CD4-positive, alpha-beta T cell treated with Interleukin-4 for 4 hours (primary cell): ENCODE measurements at places on chromosomes 5 and 9.

DNA sequence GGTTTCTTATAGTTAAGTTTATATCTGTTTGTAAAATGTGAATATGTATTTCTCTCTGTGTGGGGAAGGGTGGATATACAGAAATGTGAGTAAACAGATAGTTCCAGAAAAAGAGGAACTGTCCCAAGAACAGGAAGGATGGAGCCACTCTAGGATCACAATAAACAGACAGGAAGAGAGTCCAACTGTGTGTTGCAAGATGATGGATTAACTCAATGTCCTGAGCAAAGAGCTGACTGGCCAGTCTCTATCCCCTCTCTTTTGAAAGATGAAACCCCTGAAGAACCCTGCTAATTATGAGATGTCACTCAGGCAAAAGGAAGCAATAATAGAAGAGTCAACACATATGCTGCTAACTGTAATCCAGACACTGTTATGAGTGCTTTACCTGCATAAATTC lies 202.7 kb downstream of the SEMA6A start:
- no peak for DNase-seq

GRCh38 chr9:114799441-114799840 lies 6.4 kb downstream of the TNFSF15 start:
- DNase-seq: no peak

- DNase-seq: no peak
Measured at GRCh38 chr5:2901511-2901910, 150.0 kb upstream of the IRX2 start.

DNA sequence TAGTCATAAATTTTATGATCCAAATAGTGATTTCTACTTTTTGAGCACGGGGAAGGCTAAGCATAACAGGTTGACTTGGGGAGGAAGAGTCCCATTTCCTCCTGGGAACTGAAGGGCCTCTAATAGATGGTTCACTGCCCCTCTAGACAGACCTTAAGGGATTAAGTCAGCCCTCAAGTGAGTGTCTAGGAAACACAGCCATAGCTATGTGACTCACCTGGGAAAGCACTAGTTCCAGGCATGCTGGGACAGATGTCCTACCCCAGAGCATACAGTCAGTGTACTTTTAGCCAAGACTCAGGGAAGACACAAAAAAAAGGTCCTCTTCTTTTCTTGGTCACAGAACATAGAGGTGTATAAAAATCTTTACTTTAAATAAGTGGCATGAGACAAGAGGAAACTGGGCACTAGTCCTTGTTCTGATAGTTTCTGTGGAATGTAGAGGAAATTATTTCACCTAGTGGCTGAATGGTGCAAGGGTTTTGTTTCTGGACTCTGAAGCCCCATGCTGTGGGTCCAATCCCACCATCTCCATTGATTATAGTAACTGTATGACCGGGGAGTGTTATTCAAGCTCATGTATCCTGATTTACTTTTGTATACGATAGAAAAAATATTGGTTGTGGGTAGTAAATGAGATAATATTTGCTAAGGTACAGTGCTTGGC lies 86.0 kb downstream of the NREP start:
- DNase-seq: no peak

DNA sequence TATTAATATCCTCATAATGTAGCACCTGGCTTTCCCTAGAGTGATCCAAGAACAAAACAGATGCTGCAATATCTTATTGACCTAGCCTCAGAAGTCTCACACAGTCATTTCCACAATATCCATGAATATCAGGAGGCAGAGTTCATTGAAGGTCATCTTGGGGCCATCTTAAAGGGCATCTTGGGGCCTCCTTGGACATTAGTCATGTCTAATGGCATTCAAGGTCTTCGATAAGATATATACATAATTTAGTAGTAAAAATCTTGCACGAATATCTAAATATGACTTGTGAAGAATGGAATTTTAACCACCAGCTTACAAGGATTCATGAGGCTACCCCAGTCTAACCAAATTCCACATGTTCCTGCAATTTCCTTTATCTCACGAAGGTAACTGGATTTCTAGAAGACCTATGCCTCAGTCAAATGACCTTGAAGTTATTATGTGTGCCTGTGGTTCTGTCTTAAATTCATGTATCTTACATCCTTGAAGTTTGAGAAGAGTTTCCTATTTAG lies 163.6 kb upstream of the SPEF2 start:
- no peak for DNase-seq

- DNase-seq: no peak
Measured at GRCh38 chr5:149452007-149452664, 73.0 kb upstream of the IL17B start.

- no peak for DNase-seq
Measured at GRCh38 chr9:13351778-13352386, 72.4 kb upstream of the MPDZ start.

DNA sequence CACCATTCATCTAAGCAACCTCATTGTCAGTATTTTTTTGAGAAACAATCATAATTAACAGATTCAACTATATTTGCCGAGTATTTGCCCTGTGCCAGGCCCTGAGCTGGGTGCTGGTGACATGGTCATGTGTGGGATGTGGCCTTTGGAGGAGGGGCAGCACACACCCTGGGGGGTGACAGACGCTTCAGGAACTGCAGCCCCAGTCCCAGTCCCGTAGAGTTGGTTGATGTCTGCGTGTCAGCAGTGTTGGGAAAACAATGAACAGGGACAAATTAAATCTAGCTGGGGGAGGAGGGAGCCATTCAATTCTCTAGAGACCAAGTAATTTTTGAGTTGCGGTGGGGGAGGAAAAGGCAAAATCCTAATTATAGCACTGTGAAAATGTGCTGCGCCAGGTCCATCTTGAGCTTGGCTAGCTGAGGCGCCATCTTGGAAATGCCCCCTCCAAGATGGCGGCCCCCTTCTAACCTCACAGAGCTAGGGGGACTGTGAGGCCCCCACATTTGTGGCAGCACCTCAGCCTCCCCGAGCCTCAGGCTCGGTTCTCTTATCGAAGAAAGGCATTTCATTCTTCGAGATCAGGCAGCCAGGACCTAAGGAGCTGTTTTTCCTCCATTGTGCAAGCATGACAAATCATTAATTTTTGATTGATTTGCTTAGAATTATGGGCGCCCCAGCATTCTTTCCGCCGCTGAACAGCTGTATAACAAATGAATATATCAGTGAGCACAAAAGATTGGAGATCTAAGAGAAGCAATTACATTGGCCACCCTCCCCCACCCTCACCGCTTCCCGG lies 87.8 kb downstream of the ZNF618 start:
- DNase-seq: no peak

DNA sequence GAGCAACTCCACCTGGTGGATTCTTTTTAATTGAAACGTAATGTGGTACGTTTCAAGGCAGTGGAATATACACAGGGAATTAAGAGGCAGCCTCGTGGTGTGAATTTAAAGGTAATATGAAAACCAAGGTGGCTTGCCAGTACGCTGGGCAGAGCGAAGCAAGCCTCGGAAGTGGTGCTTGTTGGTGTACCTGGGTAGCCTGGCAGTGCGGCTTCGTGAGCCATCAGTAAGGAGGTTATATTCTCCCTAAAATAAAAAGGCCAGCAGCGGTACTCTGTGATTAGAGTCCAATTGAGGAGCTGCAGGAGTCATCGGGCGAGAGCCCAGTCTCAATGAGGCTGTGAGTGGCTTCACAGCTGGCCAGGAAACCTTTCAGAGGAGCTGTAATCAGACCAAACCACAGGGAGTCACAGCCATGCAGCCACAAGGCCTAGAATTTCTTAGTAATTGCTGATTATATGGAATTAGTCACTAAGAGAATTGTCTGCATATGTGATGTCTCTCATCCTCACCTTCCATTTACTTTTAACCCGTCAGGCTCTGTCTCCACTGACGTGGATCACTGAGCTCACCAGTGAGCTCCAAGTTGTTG lies 57.7 kb downstream of the DCP2 start:
- no peak for DNase-seq

DNA sequence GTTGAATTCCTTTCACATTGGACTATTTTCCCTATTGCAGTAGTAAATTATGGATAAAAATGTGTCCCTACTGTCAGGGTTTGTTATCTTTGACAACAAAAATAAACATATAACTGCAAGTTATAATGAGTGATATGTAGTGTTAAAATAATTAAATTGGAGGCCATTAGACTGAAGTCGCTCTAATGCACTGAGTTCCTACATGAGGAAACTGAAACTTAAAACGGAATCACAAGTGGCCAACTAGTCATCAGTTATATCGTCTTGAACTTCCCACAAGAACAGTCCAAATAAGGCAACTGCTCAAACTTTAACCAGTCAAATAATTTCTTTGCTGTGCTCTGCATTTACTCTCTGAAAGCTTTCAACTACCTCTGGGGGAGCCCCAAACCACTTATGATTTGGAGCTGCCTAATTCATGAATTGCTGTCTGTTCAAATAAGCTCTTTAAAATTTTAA lies 2.1 kb upstream of the IFT74 start:
- peak; percentile 38 for DNase-seq

DNA sequence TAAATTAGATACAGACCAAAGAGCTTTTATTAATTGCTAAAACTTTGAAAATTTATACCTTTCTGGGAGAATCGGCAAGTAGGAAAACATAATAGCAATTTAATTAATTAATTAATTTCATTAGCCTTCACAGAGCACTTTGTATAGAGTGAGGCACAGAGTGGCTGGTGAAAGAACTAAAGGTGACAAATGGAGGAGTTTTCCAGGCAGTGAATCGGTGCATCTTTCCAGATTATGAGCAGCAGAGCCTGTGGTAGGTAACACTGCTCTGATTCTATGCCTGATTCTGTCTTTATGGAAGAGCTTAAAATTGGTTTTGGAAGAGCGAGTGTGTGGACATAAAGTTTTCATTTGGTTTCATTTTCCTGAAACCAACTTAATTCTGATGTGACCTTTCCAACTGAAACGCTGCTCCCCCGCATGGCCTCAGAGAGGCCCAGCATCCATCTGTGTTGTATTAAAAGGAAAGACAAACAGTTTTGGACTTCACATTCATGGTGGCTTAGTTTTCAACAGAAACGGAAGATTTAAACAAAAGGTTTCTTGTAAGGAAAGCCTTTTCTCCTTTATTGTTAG lies 188.9 kb upstream of the RPS23 start:
- DNase-seq: no peak

GRCh38 chr5:52735139-52735538 lies 52.6 kb upstream of the ITGA1 start:
- no peak for DNase-seq

GRCh38 chr5:113806250-113806649 lies 292.8 kb downstream of the YTHDC2 start:
- DNase-seq: no peak

- no peak for DNase-seq
Measured at GRCh38 chr9:74783408-74783807, 104.3 kb downstream of the TRPM6 start.

DNA sequence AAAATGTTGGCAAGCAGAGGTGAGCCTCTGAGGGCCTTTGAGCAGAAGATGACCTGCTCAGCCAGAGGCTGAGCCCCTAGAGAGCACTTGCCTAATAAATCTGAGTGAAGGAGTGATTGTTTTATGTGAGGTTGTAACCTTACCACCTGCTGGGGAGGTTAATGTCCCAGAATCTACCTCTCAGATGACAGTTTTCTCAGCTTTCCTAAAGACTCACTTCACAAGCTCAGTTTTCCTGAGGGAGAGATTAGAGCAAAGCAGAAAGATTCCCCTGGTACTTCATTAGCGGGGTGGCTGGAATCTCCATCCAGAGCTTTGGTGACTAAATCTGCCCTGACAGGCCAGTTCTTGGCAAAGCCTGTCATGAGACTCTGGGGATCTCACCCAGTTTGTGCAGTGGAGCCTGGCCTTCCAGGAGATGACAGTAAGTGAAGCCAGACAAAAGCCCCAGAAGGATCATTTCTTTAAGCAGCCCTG lies 48.8 kb upstream of the GALNT10 start:
- DNase-seq: no peak

GRCh38 chr5:19790829-19791466 lies 197.1 kb downstream of the CDH18 start:
- DNase-seq: no peak

GRCh38 chr9:16243798-16244197 lies 626.7 kb downstream of the BNC2 start:
- DNase-seq: no peak

DNA sequence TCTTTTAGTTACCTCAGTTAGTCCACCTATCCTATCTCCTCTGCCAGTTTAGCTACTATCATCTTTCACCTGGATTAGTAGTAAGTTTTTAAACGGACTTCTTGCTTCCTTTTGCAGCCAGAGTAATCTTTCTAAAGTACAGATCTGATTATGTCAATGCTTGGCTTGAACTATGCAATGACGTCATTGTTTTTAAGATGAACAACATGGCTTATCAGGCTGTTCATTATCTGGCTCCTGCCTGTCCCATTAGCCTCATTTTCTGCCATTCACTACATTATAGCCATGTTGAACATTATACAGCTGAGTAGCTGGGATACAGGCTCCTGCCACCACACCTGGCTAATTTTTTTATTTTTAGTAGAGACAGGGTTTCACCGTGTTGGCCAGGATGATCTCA lies 98.7 kb downstream of the RANBP17 start:
- no peak for DNase-seq

GRCh38 chr9:6632516-6633183 lies 12.9 kb downstream of the GLDC start:
- DNase-seq: no peak

- no peak for DNase-seq
Measured at GRCh38 chr9:89905606-89906338, 301.0 kb downstream of the GADD45G start.

GRCh38 chr9:100739208-100739607 lies 161.3 kb downstream of the CAVIN4 start:
- DNase-seq: no peak

DNA sequence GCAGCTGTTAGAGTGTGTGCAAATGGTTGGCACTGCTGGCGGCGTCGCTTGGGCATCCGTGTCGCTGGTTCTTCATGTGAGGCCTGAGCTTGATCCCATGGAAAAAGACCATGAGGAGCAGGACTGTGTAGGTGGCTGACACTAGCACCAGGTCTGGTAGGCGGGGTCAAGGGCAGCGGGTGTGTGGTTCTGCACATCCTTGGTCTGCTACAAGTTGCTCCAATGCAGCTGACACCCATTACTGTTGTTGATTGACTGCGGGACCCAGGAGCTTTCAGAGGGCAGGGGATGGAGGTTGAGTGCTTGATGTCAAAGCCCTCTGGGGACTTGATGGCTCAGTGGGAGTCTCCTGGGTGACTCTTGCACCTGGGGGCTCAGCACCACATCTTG lies 29.0 kb upstream of the PITX1 start:
- DNase-seq: no peak

DNA sequence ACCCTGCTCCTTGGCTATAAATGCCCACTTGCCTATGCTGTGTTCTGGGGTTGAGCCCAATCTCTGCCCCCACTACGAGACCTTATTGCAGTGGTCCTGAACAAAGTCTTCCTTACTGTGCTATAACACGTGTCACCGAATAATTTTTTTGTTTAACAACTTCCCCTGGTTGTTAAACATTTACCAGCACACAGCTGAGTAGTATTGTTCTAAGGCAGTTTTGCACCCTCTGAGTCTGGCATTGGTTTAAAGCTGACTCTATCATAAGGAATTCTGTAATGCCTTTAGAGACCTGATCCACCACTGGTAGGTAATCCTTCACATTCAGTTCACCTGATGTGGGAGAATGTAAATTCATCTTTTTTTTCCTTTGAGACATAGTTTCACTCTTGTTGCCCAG lies 25.6 kb upstream of the ANKRD31 start:
- no peak for DNase-seq
